ENCODE measurements at places on chromosomes 11 and 22.
A peak's percentile ranks its signal among the peaks of the same experiment; 100 is the strongest.

DNA sequence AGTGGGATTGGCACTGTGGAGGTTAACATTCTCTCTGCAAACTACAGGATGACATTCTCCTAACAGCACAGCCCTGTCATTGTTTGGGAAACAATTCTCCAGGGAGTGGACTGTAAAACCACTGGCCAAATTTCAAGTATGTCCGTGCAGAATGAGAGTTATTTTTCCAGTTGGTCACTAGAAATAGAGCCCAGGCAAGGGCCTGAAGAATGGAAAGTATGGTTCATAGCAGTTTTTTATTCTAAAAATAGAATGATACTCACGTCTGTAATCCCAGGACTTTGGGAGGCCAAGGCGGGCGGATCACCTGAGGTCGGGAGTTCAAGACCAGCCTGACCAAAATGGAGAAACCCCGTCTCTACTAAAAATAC, 39.0 kb upstream of the CD44 start:
- peak; percentile 95 for DNase-seq

DNA sequence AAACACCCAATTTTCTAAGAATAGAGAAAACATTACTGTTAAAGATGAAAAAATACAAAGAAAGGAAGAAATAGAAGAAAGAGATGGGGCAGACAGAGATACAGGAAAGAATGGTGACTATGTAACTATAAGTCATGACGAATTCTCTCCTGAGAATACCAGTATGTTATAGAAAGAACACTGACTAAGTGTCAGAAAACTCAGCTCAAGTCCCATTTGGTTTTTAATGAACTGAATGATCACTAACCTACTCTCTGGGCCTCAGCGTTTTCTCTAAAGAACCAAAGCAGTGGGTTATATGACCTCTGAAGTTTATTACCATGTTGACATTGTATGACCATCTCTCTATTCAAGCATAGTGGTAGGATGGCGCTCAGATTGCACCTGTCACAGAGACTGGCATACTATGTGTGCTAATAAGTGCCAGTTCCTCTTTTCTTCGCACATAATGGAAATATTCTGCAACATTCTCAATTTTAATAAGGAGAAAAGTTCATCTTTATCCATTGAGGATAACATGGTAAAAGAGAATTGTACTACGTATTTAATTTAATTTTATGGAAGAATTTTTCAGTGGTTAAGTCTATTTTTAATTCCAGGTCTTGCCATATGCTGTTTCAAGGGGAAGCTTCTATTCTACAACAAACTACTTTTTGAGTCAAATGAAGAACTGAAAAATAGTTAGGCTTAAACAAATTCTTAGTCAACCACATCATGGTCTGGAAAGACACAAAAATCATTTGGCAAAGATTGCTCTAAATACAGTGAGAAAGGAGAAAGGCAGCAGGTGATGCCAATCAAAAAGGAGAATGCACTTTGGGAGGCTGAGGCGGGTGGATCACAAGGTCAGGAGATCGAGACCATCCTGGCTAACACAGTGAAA, 25.0 kb upstream of the EED start:
- no peak for DNase-seq

DNA sequence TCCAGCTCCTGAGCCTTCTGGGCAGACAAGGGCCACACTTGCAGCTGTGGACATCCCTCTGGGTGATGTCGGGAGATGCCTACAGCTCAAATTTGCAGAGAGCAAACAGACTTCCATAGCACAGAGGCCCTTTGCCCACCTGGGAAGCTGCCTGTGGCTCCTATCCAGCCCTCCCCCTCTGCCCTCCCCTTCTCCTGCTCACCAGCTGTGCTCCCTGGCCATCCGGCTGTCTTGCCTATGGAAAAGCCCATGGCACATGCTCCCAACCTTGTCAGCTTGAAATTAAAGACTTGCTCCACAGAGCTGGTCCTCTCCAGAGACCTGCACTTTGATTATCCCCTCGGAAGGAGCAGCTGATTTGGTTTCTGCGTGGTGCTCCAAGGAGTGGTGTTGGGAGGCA, 118.9 kb upstream of the NECTIN1 start:
- DNase-seq = no peak

- DNase-seq = peak; percentile 74
These were observed 491.8 kb downstream of the ETS1 start for GRCh38 chr11:128095466-128095981.

GRCh38 chr11:66388780-66389386, 17.3 kb upstream of the SLC29A2 start:
- peak; percentile 71 for DNase-seq

GRCh38 chr11:16217631-16218030, 138.7 kb downstream of the SOX6 start:
- no peak for DNase-seq

DNA sequence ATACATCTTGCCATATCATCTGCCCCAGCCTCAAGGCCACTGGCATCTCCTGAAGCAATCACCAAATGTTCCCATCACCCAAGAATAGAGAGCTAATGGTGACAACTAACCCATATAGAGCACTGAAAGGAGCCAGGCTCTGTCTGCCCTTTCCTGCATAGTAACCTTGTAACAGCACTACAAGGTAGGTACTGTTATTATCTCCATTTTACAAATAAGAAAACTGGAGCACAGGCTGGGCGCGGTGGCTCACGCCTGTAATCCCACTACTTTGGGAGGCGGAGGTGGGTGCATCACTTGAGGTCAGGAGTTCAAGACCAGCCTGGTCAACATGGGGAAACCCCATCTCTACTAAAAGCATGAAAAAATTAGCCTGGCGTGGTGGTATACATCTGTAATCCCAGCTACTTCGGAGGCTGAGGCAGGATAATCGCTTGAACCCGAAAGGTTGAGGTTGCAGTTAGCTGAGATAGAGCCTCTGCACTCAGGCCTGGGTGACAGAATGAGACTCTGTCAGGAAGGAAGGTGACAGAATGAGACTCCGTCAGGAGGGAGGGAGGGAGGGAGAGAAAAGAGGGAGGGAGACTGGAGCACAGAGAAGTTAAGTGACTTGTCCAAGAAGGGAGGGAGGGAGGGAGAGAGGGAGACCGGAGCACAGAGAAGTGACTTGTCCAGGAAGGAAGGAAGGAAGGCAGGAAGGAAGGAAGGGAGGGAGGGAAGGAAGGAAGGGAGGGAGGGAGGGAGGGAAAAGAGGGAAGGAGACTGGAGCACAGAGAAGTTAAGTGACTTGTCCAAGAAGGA, 2.2 kb downstream of the SLC35F2 start:
- DNase-seq = no peak

GRCh38 chr22:50148991-50149721, 21.4 kb upstream of the PANX2 start:
- peak; percentile 22 for DNase-seq

DNA sequence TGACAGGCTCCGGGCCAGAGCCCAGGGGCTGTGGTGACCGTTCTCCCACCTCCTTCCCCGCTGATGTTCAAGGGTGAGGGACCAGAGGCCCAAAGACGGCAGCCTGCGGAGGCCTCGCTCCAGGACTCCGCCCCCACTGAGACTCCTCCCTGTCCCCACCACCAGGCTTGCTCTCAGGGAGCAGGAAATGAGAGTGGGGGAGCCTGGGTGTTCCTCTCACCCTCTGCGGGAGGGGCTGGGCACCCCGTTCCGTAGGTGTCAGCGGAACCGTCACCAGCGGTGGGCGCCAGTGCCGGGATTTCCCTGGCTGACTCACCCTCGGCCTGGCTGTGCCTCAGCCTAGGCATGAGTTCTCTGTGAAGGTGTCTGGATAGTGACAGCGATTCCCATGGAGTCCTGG, 15.7 kb downstream of the DAGLA start:
- DNase-seq = peak; percentile 62

DNA sequence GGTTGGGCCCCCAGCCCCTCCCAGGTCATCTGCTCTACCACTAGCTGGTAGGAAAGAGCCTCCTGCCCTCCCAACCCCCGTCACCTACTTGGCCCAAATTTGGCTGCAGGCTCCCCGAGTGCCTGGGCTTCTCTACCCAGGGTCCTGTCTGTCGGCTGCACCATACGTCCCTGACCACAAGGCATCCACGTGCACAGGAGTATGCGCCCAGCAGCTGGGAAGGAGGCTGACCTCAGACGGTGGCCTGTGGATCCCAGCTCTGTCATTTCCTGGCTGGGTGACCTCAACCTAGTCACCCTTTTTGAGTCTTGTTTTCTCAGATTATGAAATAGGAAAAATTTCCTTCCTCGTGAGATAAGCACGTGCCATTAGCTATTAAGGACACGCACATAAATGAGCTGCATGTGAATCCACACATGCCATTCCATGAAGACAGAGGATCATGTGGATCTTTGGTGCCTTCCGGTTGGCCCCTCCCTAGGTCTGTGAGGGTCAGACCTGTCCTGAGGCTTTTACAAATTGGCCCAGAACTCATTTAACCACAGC, 13.7 kb downstream of the CYB561A3 start:
- DNase-seq = no peak

DNA sequence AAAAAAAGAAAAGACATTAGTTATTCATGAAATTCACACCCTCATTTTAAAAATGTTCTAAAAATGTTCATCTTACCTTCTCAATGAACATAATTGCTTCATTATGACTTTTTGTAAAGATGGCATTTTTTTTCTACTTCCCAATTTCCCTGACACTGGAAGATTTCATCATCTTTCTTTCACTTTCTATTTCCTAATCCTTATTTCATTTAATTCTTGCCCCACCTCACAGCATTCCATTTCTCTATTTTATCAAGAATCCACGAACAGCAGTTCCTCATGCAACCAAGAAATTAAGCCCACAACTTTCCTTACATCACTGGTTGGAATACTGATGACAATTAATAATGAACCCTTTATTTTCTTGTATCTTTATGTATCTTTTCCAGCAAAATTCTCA, 1.9 kb downstream of the PATL1 start:
- peak; percentile 36 for DNase-seq

DNA sequence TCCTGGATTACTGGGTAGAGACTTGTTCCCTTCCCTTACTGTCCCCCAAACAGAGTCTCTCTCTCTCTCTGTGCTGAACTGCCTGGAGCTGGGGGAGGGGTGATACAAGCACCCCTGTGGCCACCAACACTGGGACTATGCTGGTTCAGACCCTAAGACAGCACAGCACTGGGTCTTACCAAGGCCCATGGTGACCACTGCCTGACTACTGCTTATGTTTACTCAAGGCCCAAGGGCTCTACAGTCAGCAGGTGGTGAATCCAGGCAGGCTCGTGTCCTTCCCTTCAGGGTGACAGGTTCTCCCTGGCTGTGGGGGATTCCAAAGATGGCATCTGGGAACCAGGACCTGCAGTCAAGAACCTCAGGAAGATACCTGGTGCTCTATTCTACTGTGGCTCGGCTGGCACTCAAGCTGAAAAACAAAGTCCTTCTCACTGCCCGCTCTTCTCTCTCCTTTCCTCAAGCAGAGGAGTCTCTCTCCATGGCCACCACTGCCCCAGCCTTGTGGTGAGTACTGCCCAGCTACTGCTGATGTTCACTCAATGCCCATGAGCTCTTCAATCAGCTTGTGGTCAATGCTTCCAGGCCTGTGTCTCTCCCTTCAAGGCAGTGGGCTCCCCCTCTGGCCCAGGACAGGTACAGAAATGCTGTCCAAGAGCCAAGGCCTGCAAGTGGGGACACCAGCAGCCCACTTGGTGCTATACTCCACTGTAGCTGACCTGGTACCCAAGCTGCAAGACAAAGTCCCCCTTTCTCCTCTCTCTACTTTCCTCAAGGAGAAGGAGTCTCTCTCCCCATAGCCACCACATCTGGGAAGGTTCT, 41.8 kb upstream of the SHANK2 start:
- no peak for DNase-seq

Data from fibroblast of skin of scalp (primary cell).